NCI-H2171 treated with DMSO at 0.1 percent for 48 hours (cell line): ENCODE measurements at places on chromosomes 11 and 22.

- peak; percentile 31 for DNase-seq
Observed at GRCh38 chr11:74138572-74138971, 32.2 kb downstream of the C2CD3 start.

DNA sequence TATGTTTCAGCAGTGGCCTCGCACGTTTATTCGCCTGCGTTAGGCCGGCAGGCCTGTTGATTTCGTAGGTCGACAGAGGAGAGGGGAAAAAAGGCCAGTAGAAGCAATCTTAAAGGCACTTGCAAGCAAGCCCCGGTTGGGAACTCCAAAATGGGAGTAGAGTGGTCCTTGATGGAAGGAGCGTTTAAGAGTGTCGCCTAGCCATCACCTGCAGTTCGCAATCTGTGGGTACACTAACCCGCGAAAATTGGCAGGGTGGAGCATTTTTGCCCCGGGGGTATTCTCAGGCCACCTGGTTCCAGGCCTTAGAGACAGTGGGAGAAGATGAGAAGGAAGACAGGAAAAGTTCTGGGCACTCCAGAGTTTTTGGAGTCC, 1.1 kb downstream of the EWSR1 start:
- peak; percentile 24 for DNase-seq

GRCh38 chr11:43923406-43924111, 18.9 kb upstream of the C11orf96 start:
- no peak for DNase-seq

GRCh38 chr11:2767071-2767470, 67.3 kb upstream of the KCNQ1OT1 start:
- no peak for DNase-seq

- no peak for DNase-seq
Observed at GRCh38 chr11:114026355-114026754, 33.2 kb upstream of the ZBTB16 start.

GRCh38 chr22:19645391-19645790, 68.9 kb upstream of the SEPTIN5 start:
- no peak for DNase-seq

DNA sequence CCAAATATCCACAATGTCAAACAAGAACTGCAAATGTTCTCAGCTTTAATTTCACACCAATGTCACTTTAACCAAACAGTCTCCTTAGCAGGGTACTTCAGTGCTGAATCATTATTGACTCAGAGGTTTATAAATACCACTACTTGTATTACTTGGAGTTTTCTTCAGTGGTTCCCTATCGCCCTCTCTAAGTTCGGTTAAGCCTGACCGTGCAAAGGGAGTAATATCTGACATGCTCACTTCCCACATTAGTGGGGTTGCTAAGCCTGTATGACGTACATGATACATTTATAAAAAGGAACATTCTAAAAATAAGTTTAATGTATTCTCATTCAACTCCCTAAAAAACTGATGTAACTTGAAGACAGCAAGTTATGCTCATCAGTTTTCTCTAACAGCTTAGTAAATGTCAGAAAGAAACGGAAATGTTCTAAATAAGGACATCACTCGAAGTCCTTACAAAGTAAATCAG, 93.1 kb upstream of the ZC3H12C start:
- no peak for DNase-seq

- DNase-seq: peak; percentile 75
Observed at GRCh38 chr11:44987506-44987905, 36.8 kb upstream of the TP53I11 start.

- DNase-seq: peak; percentile 60
Observed at GRCh38 chr11:64694821-64695365, 28.1 kb downstream of the NRXN2 start.

GRCh38 chr11:29265381-29265780, 751.4 kb downstream of the KCNA4 start:
- no peak for DNase-seq

DNA sequence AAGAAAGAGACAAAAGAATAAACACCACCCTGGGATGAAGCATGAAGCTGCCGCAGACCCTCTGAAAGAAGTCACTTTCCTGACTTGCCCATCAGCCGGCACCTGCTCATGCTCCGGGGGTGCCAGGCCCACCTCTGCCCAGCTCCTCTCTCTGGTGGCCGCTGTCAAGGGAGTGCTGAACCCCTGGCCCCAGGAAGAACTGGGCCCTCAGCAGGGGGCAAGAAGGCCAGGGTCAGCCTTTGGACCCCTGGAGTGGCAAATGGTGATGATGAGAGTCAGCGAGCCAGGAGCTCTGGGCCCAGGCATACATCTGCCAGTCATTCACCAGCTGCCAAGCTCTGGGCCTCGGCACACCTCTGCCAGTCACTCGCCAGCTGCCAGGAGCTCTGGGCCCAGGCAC, 17.4 kb downstream of the TTLL8 start:
- DNase-seq: no peak

DNA sequence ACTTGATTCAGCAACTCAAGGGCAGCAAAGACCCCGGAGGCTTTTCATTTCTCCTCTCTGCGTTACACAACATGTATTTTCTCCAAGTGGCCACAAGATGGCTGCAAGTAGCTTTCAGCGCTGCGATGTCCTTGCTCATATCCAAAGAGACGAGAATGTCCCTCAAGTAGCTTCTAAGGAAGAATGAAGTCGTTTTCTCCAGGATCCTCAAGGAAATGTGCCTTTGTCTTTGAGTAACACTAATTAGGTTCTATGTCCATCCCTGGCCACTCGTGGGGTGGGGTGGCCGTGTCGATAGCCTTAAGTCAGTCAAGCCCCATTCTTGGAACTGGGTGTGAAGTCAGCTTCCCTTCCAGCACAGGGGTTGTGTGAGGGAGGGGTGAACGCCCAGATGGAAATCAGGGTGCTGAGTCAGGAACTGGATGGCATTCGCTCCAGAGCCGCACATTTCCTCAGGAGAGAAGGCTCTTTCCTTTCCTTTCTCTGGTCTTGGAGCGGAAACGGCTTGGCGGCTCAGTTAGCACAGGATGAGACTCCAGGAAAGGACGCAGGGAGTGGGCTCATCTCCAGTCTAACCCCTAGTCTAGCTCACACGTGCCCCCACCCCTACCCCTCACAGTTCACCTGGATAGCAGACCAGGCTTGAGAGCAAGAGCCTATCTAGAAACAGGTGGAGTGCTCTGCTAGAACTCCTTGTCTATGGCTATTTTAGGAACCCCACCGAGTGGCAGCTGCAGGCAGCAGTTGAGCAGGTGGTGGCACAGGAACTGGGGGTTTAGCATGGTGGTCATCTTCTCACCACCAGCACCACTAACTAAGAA, 44.3 kb downstream of the NNMT start:
- peak; percentile 68 for DNase-seq

- DNase-seq: no peak
Observed at GRCh38 chr11:42013656-42014201, 554.3 kb upstream of the LRRC4C start.

- DNase-seq: no peak
Observed at GRCh38 chr11:117879516-117880480, 3.3 kb upstream of the FXYD6 start.

GRCh38 chr22:30887453-30887852, 81.1 kb downstream of the MORC2 start:
- no peak for DNase-seq

DNA sequence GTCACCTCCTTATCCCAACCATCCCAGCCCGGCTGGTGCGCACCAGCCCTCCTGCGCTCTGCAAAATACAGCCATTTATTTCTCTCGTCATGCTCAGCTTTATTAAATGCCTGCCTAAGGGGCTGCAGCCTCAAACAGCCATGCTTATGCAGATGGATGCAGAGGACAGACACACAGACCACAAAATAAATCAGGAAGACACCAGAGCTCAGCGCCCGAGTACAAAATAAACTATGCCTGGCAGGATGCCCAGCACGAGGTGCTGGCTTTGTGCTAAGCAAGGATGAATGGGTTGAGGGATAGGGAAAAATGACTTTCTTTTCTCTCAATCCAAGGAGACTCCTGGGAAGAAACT, 70.5 kb downstream of the RPUSD4 start:
- peak; percentile 26 for DNase-seq

- DNase-seq: no peak
Observed at GRCh38 chr22:44491269-44492035, 6.6 kb downstream of the RTL6 start.

GRCh38 chr11:10605941-10606381, 37.5 kb upstream of the LYVE1 start:
- DNase-seq: no peak

GRCh38 chr11:2301631-2302305, at the start of the genes C11orf21 and TSPAN32:
TSS of gene C11orf21 (minus strand) at chr11:2301918. CDS start at chr11:2301808, 110 bp downstream.
TSS of gene TSPAN32 (plus strand) at chr11:2302013. CDS start at chr11:2302150, 137 bp downstream.
- no peak for DNase-seq

- DNase-seq: no peak
Observed at GRCh38 chr11:128235426-128235825, 351.9 kb downstream of the ETS1 start.

DNA sequence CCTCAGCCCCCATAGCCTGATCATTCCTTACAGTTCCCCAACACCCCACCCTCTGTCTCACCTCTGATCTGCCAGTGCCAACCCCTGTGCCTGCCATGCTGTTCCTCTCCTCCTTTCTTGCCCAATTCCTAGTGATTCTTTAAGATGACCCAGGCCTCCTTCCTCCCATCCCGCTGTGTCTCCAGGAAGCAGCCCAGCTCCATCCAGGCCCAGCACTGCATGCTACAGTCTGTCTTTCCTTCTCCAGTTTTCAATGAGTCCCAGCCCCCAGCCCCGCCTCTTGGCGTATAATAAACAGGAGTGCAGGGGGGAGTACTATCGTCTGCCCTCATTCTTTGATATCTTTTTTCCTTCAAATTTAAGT, 12.3 kb downstream of the LTBP3 start:
- DNase-seq: no peak

- no peak for DNase-seq
Observed at GRCh38 chr11:129247135-129247534, 55.0 kb upstream of the ARHGAP32 start.

- DNase-seq: no peak
Observed at GRCh38 chr11:33904102-33904501, 12.2 kb upstream of the LMO2 start.
